ENCODE measurements at places on chromosomes 5 and 9. TPM values are rescaled to one million over a fixed set of nuclear protein-coding genes. Genes with fewer than 3 reads are reported as not detected.

- H3K4me3 ChIP-seq = no peak overlapping the region
- peak overlapping the region; percentile 98 for H3K27ac ChIP-seq
- DNase-seq = no peak
These were observed 1.8 kb downstream of the CCNH start for GRCh38 chr5:87410931-87411330.

The CLIC3 gene
- total RNA-seq = 6.5 TPM

DNA sequence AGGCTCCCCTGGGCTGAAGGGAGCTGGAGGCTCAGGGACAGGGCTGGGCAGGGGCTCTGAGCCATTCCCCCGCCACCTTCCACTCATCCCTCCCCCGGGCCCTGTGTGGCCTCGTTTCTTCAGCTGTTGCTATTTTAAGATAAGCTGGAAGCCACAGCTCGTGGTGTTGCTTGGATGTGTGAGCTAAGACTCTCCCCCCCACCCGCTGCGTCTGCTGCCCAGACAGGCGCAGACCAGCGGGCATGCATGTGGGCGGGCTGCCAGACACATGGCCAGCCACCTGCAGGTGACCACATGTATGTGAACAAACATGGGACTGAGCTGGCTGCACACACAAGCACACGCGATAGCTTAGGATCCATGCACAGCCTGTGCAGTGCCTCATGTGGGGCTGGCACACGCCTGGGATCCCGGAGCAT, 8.7 kb downstream of the SNCB start:
- H3K27ac ChIP-seq = no peak overlapping the region
- H3K27me3 ChIP-seq = peaks cover 17% of the 10 kb centered on the region
- peaks cover 35% of the 10 kb centered on the region for H3K4me1 ChIP-seq
- no peaks in the 10 kb centered on the region for H3K36me3 ChIP-seq
- no peak overlapping the region for H3K4me3 ChIP-seq
- no peak for DNase-seq

The MTAP gene
- 9.1 TPM for total RNA-seq

GRCh38 chr5:24177821-24178220, 467.0 kb downstream of the CDH10 start:
- DNase-seq = no peak
- no peaks in the 10 kb centered on the region for H3K4me1 ChIP-seq
- no peak overlapping the region for H3K27ac ChIP-seq
- no peak overlapping the region for H3K4me3 ChIP-seq
- no peaks in the 10 kb centered on the region for H3K36me3 ChIP-seq

Measured in right atrium auricular region (tissue), 2 donors.